ENCODE measurements at places on chromosomes 2 and 18.

DNA sequence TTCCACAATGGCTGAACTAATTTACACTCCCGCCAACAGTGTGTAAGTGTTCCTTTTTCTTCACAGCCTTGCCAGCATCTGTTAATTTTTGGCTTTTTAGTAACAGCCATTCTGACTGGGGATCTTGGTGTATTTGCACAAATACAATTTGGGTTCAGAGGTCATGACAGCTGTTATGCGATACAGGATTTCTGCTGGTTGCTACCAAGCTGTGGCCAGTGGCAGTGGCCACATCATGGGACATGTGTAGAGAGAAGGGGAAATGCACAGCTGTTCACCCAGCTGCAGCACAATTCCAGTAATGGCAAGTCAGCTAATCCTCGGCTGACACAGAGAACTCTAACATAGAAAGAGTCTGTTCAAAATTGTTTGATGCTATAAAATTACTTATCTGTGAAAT is 21.0 kb upstream of the SELENOI start:
- no peak for DNase-seq

DNA sequence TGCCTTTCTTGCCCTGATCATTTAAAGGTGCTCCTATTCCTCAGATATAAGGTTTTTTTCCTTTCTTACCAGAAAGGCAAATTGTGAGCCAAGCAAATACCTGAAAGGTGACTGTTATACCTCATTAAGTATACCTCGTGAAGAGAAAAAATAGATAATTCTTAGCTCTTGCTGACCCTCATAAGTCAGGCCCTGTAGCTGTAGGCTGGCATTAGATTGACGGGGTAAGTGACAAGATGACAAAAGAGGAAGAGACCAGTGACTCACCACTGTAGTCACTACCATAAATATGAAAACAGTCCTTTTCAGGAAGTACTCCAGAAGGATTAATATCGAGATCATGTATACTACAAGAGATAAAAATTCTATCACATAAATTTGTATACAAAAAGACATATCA is 104.6 kb downstream of the PTPN4 start:
- no peak for DNase-seq

GRCh38 chr2:225013425-225014365 is 28.6 kb downstream of the DOCK10 start:
- no peak for DNase-seq

- no peak for DNase-seq
Observed at GRCh38 chr2:5392658-5393057, 299.5 kb upstream of the SOX11 start.

DNA sequence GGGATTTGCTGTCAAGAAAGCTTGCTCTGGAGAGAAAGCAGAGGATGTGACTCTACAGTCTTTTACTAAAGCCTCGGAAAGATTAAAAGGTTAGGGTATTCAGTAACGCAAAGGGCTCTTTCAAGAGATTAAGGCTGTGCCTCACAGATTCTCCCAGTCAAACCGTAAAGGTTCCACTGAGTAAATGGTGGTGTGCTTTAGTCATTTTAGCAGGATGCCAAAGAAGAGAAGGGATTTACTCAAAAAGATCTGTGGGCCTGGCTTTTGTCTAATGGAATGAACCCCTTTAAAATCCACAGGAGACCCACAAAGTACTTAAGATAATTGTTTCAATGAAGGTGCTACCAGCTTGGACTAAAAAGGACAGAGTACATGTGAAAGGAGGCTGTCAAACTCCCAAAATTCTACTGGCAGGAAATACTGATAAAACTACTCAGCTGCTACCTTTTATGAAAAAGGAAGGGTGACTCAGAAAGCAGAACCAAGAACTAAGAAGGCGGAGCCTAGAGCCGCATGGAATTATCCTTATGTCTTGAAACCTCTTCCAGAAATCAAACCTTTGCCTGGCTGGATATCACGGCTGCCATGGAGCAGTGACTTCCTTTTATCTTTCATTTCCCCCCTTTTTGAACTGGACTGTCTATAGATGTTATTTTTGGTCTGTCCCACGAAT is 670.2 kb upstream of the ZEB2 start:
- no peak for DNase-seq

- no peak for DNase-seq
Observed at GRCh38 chr2:199940373-199940772, 14.9 kb downstream of the TYW5 start.

- no peak for DNase-seq
Observed at GRCh38 chr2:208489687-208490086, 83.1 kb downstream of the PTH2R start.
